ENCODE measurements at places on chromosomes 11 and 22.

- DNase-seq = no peak
Observed at GRCh38 chr11:118079491-118079890, 2.6 kb downstream of the TMPRSS4 start.

- DNase-seq = peak; percentile 74
Observed at GRCh38 chr11:64894070-64894811, 15.8 kb upstream of the EHD1 start.

DNA sequence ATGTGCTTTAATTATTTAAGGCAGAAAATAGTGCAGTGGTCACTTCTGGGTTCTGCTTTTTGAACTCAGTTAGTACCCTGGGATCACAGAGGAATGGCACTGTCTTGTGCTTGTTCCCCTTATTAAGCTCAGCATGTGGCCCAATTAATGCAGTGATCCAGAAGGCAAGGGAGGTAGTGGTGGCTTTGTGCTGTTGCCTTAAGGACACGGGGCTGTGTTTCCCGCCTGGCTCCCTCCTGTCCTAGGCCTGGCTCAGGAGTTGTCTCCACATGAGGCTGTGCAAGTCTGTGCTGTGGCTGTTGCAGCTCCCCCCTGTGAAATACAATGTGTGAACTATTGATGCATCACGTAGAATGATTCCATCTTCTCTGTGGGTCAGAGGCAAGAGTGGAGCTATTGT lies 49.2 kb upstream of the CABP7 start:
- DNase-seq = peak; percentile 79

GRCh38 chr11:28874706-28875105 lies 766.5 kb downstream of the METTL15 start:
- DNase-seq = no peak

DNA sequence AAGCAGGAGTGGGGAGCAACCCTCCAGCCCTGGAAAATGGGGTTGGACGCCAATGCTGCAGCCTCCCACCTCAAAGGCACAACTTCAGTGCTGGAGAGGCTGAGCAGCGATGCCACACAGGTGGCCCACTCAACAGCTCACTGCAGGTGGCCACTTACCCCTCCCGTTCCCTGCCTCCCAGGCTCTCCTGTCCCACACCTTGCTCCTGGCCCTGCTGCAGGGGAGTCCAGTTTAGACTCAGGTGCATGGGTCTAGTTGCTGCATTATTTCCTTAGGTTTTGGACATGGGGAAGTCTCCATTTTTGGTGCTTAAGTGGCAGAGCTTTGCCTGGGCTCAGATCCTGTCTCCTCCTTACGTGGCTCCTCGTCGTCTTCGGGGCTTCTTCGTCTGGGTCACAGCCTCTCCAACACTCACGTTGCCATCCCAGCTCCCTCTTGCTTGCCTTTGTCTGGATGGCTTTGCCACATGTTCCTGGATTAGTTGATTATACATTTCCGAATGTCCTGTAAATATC lies 898.3 kb downstream of the BRD1 start:
- DNase-seq = peak; percentile 30

DNA sequence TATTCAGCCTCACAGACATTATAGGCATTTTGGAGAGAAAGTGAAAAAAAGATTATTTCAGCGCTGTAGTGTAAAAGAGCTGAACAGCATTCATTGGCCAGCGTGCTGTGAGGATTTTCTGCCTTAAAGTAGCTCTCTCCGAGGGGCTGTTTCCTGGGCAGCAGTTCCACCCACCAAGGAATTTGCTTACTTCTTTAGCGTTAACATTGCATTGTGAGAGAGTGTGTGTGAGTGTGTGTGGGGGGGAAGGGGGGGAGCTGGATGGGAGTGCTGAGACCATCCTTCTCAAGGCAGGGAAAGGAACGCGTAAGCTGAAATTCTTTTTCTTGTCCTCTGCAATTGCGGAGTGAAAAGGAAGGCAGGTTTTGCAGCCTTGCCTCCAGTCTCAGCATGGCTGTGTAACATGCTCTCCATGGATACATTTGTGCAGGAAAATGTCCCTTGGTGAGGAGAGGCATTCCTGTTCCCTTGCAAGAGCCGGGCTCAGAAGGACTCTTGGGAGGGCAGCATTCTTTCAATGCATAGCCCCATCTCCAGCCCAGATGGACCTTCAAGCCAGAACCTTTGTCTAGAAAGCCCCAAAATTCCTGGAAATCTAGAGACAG lies 159.9 kb upstream of the NAV2 start:
- DNase-seq = no peak

- DNase-seq = no peak
Observed at GRCh38 chr11:64220271-64220670, 5.7 kb downstream of the TRPT1 start.

DNA sequence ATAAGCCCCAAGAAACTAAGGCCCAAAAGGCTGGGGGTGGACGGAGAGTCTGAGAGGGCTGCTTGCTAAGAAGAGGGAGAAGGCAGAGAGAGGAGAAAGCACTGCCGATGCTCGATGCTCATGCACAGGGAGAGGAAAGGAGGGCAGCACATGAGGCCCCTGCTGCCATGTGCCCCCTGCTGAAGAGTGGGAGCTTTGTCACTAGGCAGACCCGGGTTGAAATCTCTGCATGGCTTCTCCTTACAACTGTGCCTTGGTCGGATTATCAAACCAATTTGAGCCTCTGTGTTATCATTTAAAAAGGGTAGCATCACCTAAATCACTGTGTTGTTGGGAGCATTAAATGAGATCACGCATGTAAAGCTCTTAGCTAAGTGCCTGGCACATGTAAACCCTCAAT lies 330.5 kb downstream of the NXPE2 start:
- no peak for DNase-seq

DNA sequence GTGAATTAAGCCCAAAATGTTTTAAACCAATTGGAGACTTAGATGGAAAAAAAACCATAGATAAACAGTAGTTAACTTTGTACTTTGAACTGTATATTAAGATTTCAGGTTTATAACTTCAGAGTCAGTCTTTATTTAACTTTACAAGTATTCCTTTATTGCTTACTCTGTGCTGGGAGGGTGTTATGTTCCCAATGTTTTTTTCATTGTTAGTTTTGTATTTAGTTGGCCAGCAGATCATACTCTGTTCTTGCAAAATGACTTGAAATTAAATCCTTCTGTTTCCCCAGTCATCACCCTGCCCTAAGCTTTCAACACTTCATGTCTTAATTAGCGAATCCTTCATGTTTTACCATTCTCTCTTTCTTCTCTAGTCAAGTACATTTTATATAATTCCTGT lies 25.3 kb downstream of the SIK2 start:
- DNase-seq = no peak

GRCh38 chr11:110972640-110973039 lies 260.4 kb upstream of the ARHGAP20 start:
- no peak for DNase-seq

DNA sequence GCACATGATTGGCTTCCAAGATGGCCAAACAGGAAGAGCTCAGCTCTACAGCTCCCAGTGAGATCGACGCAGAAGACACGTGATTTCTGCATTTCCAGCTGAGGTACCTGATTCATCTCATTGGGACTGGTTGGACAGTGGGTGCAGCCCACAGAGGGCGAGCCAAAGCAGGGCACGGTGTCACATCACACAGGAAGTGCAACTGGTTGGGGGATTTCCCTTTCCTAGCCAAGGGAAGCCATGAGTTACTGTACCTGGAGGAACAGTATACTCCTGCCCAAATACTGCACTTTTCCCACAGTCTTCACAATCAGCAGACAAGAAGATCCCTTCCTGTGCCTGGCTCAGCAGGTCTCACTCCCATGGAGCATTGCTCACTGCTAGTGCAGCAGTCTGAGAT lies 131.2 kb downstream of the DLG2 start:
- DNase-seq = no peak

DNA sequence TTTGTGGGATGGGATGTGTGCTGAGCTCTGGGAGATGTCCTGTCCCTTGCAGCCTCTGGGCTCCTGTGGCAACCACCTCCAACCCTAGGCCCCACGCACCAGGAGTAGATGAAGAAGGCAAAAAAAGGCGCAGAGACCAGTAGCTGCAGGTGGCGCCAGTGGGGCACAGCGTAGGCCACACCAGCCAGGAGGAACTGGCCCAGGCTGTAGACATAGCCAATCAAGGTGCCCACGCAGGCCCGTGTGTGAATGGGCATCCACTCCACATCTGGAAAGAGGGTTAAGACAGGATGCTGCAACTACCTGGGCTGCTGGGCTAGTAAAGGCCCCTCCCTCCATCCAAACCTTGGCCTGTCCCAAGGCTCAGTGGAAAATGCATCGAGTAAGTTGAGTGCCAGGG lies 3.0 kb downstream of the SLC22A6 start:
- no peak for DNase-seq

DNA sequence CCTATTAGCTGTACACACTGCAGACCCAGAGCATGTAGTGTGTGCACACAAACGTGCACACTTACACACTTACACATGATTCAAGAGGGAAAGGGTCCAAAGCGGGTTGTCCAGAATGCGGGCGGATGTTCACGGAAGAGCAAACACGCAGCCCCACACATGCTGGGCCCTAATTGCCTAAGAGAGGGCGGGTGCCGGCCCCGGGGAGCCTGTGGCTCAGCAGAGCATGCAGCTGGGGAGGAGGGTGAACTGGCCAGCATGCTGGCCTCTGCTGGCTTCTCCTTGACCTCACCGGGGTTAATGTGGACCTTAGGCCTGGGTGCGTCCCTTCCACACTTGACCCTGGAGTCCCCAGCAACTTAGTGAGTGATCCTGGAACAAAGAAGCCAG lies 816.3 kb downstream of the BRD1 start:
- peak; percentile 36 for DNase-seq

Measured in NCI-H146 (cell line).